Activated CD8-positive, alpha-beta memory T cell treated with anti-CD3 and anti-CD28 coated beads for 24 hours (primary cell): ENCODE measurements at places on chromosomes 4 and X.

DNA sequence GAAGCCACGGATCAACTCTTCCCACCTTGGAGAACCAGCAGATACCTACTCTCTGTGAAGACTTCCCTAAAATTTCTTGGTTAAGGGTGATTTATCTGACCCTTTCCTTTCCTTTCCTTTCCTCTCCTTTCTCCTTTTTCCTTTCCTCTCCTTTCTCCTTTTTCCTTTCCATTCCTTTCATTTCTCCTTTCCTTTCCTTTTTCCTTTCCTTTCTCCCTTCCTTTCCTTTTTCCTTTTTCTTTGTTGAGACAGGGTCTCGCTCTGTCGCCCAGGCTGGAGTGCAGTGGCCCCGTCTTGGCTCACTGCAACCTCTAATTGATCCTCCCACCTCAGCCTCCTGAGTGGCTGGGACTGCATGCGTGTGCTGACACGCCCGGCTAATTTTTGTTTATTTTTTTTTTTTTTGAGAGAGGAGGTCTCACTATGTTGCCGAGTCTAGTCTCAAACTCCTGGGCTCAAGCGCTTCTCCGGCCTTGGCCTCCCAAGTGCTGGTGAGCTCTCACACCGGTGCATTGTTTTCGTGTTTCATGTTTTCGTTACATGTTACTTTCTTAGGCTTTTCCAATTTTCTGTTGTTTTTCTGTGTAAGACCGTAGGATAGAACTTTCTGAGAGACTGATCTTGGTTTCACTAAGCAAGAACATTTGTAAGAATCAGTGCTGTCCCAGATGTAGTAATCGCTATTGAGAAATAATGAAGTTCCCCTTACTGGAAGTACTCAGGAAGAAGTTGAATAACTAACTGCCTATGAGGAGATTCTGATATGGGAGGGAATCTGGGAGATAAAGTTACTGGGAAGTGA lies 2.0 kb downstream of the TMEM165 start:
- DNase-seq = no peak

DNA sequence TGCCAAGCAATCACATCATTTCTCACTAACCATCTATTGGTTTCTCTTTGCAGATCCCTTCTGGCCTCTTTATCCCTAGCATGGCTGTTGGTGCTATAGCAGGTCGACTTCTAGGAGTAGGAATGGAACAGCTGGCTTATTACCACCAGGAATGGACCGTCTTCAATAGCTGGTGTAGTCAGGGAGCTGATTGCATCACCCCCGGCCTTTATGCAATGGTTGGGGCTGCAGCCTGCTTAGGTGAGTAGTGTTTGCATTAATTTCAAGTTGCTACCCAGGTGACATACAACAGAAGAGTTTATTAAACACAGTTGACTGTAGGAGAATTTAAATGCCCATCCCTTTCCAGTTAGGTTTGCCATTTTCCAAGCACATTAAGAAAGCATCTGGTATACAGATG lies 112.2 kb downstream of the AKAP4 start:
- no peak for DNase-seq

GRCh38 chr4:173293663-173294062 lies 40.5 kb downstream of the HMGB2 start:
- DNase-seq = no peak

DNA sequence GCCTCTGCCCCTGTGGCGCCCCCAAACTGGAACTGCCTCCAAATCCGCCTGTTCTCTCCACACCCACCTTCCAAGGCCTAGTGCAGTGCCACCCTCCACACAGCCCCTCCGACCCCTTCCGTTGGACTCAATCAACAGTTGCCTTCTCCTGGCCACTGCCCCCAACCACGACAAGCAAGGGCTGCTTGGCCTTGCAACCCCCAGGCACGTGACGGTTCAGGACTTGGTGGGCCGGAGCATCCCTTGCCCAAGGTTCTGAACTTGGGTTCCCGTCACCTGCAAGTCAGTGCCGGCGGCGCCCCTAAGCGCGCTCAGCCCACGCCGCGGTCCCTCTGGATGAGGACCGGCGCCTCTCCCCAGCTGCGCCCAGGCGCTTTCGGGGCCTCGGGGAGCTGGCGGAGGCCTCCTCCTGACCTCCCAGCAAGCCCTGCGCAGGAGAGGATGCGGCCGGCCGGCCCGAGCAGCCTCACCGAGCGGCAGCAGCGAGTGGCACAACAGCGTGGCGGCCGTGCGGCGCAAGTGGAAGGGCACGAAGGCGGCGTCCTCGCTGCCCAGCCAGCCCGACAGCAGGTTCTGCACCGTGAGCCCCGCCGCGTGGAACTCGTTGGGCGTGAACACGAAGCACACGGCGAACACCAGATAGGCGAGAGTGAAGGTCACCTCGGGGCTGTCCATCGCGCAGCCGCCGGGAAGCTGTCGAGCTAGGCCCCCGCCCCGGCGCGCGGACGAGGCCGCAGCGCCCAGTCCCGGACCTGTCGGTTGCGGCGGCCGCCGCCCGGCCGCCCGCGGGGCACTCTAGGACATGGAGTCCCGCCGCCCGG lies 750 bp downstream of the TMEM129 start:
- peak; percentile 84 for DNase-seq
